Activated CD4-positive, alpha-beta T cell treated with anti-CD3 and anti-CD28 coated beads for 1 hour (primary cell): ENCODE measurements at places on chromosomes 4 and X.

DNA sequence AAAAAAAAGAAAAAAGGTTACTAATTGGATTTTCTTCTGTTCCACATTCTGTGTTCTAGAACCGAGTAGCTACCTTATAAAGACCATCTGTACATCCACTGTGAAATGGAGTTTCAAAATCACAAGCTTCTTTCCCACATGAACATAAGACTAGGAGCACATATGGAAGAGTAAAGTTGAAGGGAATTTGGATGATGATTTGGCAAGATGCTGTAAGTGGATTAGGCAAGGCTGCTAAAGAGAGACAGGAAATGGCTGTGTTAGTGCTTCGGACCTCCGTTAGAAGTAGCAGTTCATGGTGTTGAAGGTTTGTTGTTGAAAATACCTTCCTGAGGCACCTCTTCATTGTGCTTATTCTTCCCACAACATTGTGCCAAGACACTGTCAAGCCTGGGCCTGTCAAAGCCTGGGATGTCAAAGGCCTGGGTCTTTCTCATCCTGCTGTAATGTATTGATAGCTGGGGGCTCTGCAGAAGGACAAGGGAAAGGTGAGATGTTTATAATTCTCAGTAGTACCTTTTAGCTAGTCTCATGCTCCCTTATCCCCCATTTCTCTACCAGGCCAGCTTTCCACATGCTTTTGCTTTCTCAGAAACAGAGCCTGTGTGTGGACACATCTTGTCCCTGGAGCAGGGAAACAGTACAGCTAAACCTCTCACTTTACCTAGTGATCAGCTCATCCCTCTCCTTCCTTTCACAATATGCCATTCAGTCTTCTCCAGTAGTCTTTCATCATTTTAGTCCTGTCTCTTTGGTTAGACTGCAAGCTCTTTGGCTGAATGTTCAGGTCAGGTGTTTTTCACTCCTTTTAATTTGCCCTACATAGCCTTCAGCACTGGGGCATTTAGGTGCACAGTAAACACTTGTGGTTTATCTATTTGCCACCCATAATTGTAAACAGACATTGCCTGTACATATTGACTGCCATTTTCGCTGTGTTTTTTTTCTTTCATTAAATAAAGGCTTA, 37.9 kb upstream of the CYP2U1 start:
- DNase-seq: no peak

GRCh38 chr4:104353481-104353880, 141.2 kb downstream of the CXXC4 start:
- no peak for DNase-seq

DNA sequence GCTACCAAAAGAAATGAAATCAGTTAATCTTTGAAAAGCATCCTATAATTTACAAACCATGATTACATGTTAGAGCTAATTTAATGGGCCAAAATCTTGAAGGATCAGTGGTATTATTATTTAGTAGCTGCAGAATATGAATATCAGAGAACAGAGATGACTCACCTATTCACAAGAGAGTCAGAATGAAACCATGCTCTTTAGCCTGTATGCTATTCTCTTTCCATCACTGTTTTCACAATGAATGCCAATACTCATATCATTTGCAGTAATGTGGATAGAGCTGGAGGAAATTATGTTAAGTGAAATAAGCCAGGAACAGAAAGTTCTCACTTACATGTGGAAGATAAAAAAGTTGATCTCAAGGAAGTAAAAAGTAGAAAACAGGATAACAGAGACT, 414.1 kb downstream of the CENPC start:
- no peak for DNase-seq

DNA sequence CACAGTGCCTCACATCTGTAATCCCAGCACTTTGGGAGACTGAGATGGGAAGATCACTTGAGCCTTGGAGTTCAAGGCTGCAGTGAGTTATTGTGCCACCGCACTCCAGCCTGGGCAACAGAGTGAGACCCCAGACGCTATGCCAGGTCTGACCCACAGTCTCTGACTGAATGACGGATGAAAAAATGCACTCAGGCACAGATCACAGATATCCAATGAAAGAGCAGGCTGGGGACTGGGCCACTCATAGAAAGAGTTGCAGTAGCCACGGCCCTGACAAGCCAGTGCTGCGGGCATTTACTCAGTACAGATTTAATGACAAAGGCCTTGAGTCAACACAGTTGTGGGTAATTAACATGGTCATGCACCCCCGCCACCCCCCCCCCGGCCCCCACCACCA, 22.7 kb downstream of the NUDT6 start:
- no peak for DNase-seq

DNA sequence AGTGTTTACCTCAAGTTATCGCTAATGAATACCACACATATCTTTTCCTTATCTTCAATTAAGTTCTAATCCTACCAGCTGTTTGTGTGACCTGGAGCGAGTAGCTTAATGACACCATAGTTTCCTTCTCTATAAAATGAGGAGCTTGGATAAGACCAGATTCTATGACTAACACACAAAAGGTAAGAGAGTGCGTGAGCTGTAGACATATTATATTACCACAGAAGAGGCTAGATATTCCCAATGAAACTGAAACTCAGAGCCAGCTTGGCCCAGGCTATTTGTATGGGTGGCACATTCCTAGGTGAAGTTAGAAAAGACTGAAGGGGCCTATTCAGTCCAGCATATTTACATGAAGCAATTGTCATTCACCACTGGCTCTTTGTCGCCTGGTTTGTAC, 30.2 kb downstream of the ASB5 start:
- DNase-seq: no peak

GRCh38 chr4:139777757-139778156, 112.1 kb downstream of the MGST2 start:
- DNase-seq: no peak

DNA sequence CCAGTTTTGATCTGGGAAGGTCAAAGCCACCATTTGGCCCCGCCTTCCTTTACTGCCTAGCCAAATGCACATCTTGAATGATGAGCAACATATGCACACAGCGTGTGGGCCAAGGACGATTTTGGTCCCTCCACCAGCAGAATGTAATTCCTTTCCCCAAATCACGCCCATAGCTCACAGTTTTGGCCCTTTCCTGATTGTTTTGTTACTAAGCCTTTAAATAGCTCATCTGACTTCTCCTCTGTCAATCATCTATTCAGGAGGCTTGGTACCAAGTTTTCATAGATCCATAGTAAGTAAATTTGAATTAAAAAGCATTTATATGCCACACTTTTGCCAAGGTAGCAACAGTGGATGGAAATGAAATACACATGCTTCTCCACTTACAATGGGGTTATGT, 123.3 kb downstream of the NFKB1 start:
- no peak for DNase-seq

DNA sequence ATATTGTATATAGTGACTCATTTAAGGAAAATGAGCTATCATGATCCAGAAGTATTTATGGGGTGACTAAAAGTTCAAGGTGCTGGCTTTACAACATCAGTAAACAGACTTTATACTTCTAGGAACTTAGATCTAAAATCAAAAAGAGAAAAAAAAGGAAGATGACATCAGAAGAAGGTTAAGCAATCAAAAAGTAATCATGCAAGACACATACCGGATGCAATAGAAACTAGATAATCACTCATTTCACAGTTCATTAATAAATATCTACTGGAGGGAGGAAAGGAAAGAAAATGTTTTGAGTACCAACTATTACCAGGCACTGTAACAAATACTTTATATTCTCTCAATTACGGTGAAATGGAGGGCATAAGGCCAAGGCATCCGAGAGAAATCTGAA, 276.4 kb downstream of the SPRY1 start:
- DNase-seq: no peak

- no peak for DNase-seq
Observed at GRCh38 chrX:100731441-100732281, at the start of gene SYTL4. Gene SYTL4, minus strand, starts transcription at chrX:100732121. Its CDS starts 30,084 bp downstream, at chrX:100702037.

DNA sequence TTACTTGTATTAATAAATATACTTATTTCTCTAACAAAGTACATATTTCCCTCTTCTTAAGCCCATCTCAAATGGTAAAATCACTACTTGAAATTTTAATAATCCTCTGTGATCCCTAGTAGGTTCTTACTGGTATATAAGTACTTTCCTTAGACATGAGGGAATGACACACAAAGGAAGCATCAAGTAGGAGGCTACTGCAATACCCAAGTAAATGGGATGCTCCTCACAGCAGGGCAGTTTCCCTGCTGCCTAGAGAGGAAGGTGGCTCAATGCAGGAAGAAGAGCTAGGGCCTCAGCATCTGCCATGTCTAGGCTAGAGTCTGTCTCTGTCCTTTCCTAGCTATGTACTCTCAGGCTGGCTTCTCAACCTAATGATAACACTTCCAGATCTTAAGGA, 122.1 kb upstream of the DIPK2B start:
- no peak for DNase-seq

DNA sequence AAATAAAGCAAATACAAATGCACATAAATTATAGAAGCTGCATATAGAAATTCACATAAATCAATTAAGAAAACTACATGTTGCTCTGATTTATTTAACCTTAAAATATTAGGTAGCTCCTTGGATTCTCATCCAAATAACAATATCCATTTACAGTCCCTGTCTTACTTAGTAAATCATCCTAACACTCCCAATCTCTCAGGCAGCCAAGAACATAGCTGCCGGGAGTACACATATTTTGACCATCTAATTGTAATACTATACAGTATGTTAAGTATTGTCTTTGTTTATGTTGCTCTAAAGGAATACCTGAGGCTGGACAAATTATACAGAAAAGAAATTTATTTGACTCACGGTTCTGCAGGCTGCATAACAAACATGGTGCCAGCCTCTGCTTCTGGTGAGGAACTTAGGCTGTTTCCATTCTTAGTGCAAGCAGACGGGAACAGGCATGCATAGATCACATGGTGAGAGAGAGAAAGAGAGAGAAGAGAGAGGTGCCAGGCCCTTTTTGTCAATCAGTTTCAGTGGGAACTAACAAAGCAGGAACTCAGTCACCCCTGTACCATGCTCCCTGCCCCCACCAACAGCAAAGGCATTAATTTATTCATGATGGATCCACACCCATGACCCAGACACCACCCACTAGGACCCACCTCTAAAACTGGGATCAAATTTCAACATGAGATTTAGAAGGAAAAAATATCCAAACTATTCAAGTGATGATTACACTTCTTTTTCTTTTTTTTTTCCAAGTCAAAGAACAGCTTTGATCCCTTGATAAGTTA, 614.8 kb upstream of the TECRL start:
- no peak for DNase-seq

- no peak for DNase-seq
Observed at GRCh38 chr4:89657931-89658700, 178.8 kb downstream of the SNCA start.

DNA sequence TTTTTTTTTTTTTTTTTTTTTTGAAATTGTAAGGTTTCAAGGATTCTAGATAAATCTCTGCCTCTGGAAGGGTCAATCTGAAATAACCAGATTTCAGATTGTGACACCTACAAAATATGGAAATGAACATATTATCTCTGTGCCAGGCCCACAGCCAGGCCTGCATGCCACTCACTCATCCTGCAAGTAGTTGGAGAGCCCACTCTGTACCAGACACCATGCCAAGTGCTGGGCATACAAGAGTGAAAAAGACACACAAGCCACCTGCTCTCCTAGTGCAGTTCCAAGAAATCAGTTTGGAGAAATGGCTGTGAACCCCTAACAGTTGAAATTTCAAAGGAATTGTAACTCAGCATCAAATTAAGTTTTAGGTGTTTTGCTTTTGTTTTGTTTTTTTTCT, 145.9 kb upstream of the NOCT start:
- no peak for DNase-seq

GRCh38 chr4:104519588-104519987, 24.9 kb upstream of the CXXC4 start:
- DNase-seq: no peak

GRCh38 chr4:75633846-75634245, 3.5 kb upstream of the CDKL2 start:
- DNase-seq: no peak

DNA sequence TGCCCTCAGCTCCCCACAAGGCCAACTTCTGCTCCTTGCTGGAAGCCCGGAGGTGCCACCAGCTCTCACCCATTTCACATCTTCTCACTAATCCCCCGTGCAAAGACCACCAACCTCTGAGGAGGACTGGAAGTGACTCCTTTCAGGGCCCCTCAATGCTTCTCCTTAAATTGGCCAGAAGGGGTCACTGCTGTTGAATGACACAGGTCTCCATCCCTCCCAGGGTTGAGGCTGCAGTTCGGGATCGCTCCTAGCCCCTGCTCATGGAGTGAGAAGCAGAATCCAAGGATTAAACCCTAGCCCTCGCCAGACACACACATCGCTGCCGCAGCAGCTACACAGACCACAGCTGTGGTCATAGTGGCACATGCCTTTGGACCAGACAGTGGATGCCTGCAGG, 279.5 kb upstream of the TAPT1 start:
- DNase-seq: no peak
